ENCODE measurements at places on chromosomes 3 and 15. TPM values are rescaled to one million over a fixed set of nuclear protein-coding genes. Genes with fewer than 3 reads are reported as not detected.

- DNase-seq: no peak
- H3K4me3 ChIP-seq: no peak overlapping the region
- no peak overlapping the region for H3K27ac ChIP-seq
These were observed 67.2 kb upstream of the BCL6 start for GRCh38 chr3:187812496-187812895.

- no peak overlapping the region for H3K4me3 ChIP-seq
- H3K27ac ChIP-seq: no peak overlapping the region
- H3K36me3 ChIP-seq: no peaks in the 10 kb centered on the region
- H3K27me3 ChIP-seq: no peaks in the 10 kb centered on the region
These were observed 523.4 kb downstream of the CADM2 start for GRCh38 chr3:85482213-85482490.

- H3K36me3 ChIP-seq: no peaks in the 10 kb centered on the region
- DNase-seq: no peak
- no peak overlapping the region for H3K4me3 ChIP-seq
These were observed 4.1 kb upstream of the CLPX start for GRCh38 chr15:65189102-65189740.

GRCh38 chr3:129604767-129605166 is 1.7 kb downstream of the PLXND1 start:
- no peaks in the 10 kb centered on the region for H3K36me3 ChIP-seq
- peaks cover 16% of the 10 kb centered on the region for H3K27me3 ChIP-seq
- peaks cover 92% of the 10 kb centered on the region for H3K4me1 ChIP-seq
- peak overlapping the region; percentile 96 for H3K27ac ChIP-seq
- peak overlapping the region; percentile 82 for H3K4me3 ChIP-seq

DNA sequence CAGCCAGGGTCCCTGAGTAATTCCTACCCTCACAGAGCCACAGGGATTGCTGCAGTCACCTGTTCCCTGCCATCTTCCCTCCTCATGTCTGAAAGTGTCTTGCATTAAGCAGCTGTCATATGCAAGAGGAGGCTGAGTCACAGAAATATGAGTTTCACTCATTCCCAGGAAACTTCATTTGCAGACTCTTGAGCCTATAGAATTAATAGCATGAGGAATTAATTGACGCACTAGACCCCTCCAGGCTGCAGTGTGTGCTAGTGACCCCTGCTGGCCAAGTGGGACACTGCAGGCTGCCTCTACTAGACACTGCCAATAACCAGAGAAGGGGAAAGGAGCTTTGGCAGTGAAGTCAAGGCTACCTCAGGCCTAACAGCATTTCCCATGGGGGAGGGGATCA is 50.6 kb upstream of the SLC6A1 start:
- no peaks in the 10 kb centered on the region for H3K4me1 ChIP-seq
- H3K27me3 ChIP-seq: peaks cover 69% of the 10 kb centered on the region
- H3K36me3 ChIP-seq: no peaks in the 10 kb centered on the region
- no peak overlapping the region for H3K4me3 ChIP-seq
- no peak for DNase-seq

MESP2 gene
- 0.27 TPM for total RNA-seq

CHRNA7 gene
- total RNA-seq: 0.60 TPM
